ENCODE measurements at places on chromosomes 3 and 15.

- no peak for DNase-seq
Observed at GRCh38 chr3:72078676-72079368, 293.9 kb upstream of the PROK2 start.

DNA sequence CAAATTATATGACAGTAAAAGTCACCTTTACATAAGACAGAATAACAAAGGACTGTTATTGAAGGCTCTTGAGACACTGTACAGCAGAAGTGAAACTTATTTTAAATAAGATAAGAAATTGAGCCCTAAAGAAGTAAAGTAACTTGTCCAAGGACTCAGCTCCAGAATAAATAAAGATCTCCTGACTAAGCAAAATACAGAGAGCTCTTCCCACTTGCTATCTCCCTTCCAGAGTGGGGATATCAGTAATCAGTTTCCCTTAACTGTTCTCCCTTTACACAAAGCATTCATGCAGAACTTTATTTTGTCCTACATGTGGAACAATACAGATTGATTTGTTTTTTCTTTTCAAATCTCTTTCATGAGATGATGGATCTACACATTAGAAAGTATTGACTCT lies 129.5 kb upstream of the BHLHE40 start:
- no peak for DNase-seq

- DNase-seq: no peak
Observed at GRCh38 chr3:177679568-177680471, 482.5 kb upstream of the TBL1XR1 start.

- DNase-seq: peak; percentile 23
Observed at GRCh38 chr15:37891766-37892368, 42.6 kb upstream of the TMCO5A start.

GRCh38 chr3:191343115-191343514 lies 12.8 kb upstream of the UTS2B start:
- DNase-seq: no peak

DNA sequence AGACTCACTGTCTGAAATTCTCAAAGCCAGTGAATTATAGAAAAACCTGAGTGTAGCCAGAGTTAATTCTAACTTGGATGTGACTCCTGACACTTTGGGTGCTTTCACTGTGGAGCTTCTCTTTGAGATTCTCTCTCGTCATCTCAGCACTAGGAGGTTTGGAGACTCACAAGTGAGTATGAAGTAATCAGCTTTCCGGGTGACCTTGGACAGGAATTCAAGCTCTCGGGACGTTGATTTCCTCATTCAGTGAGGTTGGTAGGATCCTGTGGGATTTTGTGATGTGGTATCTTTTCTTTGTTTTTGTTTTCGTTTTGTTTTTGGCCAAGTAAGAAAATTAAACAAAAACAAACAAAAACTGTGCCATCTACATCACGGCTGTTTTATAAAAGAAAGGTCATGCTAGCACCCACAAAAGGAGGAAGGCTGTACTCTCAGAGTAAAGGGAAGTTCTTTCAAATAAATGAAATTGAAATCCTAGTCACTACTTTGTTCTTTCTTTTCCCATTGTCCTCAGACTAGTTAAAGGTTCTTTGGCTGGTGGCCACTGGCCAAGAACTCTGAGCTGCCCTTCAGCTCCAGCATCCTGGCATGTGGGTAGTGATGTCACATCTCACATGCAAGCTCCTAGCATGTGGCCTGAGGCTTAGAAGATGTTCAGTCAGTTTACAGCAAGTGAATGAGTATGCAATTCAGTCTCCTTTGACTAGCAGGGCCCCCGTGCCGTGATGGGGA lies 263.3 kb upstream of the TPM1 start:
- DNase-seq: no peak

DNA sequence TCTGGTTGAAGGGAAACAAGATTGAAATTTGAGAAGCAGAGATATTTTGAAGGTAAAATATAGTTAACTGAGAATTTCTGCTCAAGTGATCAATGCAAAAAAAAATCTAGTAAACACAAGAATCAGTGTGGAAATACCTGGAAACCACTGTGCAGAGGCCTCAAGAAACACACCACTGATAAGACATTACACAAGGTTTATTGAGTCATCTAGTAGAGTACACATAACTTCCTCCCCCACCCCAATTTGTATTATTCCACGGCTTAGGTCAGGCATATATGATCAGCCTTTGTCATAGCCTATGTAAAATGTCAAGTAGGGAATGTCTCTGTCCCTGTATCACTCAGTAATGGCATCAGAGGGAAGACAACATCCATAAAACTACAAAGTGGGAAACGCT lies 447.8 kb upstream of the BCHE start:
- DNase-seq: no peak

- DNase-seq: no peak
Observed at GRCh38 chr3:63979093-63979885, 44.0 kb downstream of the PSMD6 start.

DNA sequence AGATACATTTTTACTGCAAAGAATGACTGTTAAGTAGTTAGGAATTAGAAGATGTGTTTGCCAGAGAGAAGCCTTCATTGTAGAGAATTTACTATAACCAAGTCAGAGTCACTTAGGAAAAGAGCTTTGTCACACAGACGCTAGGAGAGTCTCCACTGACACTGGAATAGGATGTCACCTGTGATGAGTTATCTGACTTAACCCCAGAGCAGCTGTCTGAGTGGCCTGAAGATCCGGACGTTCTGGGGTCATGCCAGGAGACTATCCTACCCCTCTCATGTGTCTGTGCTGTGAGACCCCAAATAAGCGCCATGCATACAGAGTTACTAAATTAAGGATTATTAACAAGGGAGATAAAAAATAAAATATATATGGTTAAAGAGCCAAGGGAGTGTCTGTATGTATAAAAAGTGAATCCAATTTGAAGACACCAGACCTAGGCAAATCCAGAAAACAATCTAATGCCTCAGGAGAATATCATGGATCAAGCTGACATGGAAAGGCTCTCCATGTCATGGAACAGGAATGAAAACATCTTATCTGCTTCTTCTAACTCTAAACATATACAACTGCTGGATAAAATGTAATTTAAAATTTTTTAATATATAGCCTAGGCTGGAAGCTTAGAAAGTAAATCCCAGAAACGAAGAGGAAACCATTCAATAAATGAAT lies 43.5 kb downstream of the ITGB5 start:
- no peak for DNase-seq

DNA sequence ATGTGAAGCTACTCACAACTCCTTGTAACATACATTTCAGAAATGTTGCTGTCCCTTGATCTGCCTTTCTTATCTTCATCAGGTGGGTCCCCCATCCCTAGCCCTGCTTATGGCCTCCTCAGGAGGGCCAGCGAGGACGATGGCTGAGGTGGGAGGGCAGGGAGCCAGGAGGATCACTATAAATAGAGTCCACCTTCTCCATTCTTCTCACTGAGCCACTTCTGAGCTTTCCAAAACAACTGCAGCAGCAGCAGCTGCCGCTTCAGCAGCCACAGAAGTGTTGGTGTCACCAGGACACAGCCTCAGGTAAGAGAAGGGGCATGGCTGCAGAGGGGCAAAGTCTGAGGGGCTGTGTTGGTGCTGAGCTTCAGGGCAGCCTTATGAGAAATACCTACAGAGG lies 53.5 kb downstream of the ANAPC13 start:
- peak; percentile 50 for DNase-seq

- DNase-seq: no peak
Observed at GRCh38 chr3:120203016-120203415, 82.0 kb downstream of the GPR156 start.

DNA sequence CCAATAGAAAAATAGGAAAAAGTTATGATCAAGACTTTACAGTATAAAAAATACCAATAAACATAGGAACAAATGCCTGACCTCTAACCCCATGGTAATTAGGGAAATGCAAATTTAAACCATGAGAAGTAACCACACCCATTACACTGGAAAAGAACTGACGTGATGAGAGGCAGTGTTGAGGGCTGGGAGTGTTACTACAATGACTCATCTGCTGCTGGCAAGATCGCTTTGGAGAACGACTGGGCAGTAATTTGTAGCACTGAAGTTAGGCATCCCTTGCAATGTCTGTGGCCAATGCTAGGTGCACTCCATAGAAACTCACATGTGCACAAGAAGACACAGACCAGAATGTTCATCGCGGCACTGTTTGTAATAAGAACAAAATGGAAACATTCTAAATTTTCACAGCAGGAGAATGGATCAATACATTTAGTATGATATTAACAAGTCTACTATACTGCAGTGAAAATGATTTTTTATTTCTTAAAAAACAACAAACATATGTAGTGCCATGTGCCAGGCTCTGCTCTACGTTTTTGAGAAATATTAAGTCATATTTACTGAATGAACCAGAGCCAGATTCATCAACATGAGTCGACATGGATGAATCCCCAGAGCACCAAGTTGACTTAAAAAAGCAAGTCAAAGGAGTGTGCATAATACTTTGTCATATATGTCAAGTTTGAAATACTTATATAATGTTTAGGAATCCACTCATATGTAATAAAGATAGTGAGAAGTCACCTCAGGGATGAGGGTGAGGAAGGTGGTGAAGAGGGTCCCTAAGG lies 37.6 kb upstream of the EPHB3 start:
- DNase-seq: no peak

DNA sequence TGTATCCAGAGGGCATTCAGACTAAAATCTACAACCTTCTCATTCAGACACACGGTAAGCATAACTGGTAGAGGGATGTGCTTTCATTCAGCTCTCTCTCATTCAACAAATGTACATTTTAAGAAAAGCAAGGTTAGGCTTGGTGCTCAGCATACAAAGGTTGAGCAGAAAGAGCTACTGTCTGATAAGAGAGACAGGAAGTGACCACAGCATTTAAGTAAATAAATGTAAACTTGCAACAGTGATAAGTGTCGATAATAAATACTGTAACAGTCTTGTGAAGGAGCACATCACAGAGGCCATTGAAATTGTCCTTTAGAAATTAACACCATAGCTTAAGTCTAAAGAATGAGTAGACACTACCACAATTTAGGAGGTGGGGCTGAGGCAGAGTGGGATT lies 3.4 kb downstream of the CD96 start:
- no peak for DNase-seq

- DNase-seq: no peak
Observed at GRCh38 chr15:82647835-82648256, 683 bp upstream of the CPEB1 start.

DNA sequence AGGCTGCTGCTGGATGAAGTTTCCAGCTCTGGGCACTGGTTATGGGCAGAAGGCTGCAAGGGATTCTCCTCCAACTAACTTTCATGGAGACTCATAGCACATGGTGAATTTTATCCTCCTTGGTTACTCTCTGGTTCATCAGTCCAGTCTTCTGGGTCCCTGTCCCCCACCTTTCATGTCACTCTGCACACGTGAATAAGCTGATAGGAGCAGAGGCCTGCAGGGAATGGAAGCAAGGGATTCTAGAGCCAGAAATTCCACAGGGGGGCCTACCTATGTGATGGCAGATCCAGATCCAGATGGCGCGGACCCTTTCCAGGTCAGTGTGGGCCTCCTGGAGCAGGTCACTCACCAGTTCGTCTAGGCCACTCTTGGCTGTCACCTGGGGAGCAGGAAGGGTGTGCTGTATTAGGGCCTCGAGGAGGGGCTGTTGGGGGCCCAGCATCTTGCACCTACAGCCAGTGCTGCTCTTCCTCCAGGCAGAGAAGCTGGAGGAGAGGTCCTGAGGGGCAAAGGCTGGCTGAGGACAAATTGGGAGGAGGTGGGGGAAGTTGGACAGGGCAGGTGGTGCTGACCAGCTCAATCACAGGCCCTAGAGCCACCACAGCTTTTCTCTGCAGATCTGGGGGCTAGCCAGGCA lies 30.2 kb downstream of the KY start:
- no peak for DNase-seq

- DNase-seq: peak; percentile 5
Observed at GRCh38 chr3:159451067-159451466, 537.6 kb upstream of the IL12A start.

GRCh38 chr15:78387246-78388037 lies 47.3 kb downstream of the CRABP1 start:
- peak; percentile 40 for DNase-seq

- DNase-seq: no peak
Observed at GRCh38 chr3:78348664-78349063, 1308.8 kb downstream of the ROBO2 start.

Measured in NCI-H1092 treated with DMSO at 0.1 percent for 48 hours (cell line).